ENCODE measurements at places on chromosomes 2 and 18. TPM values are rescaled to one million over a fixed set of nuclear protein-coding genes. Genes with fewer than 3 reads are reported as not detected.

GRCh38 chr2:207039225-207039624 is 99.9 kb downstream of the CPO start:
- no peak for DNase-seq

GRCh38 chr18:43757273-43757672 is 480.0 kb upstream of the SYT4 start:
- no peak for DNase-seq

GRCh38 chr18:3851159-3851558 is 401.2 kb downstream of the TGIF1 start:
- DNase-seq = no peak

DNA sequence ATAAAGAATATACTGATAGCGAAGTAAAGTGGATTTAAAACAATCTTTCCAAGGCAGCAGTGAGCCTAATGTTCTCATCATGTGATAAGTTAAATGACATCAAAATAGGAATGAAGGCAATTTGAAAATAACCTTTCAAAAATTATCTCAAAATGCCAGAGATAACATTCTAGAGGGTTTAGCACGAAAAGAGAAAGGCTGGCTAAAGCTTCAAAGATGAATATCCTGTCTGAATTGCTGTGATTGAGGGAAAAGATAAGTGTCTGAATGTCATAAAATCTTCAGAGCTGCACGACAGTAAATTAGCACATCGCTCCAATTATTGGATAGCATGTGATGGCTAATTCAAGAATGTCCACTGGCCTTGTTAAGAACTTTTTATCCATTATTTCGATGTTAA is 159.3 kb downstream of the PID1 start:
- no peak for DNase-seq

GRCh38 chr2:162230761-162231160 is 12.5 kb downstream of the FAP start:
- DNase-seq = no peak

DNA sequence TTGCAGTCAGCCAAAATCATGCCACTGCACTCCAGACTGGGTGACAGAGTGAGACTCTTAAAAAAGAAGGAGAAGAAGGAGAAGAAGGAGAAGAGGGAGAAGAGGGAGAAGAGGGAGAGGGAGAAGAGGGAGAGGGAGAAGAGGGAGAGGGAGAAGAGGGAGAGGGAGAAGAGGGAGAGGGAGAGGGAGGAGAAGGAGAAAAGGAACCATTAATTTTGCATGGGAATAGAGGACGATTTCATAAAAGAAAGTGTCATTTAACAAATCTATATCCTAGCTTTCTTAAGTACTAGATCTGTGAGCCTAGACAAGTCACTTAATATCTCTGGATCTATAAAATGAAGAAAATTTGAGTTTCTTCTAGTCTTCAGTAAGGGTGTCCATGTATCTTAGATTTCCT is 9.6 kb downstream of the NOL10 start:
- DNase-seq = no peak

- DNase-seq = no peak
These were observed 171.2 kb upstream of the NCK2 start for GRCh38 chr2:105573490-105573889.

GPR35 gene
- not detected for total RNA-seq

STAMBP gene
- 46.3 TPM for total RNA-seq

MYO3B gene
- total RNA-seq = 0.35 TPM
